ENCODE measurements at places on chromosomes 11 and 22.

GRCh38 chr11:721741-722345 lies 15.8 kb downstream of the EPS8L2 start:
- DNase-seq: peak; percentile 88

DNA sequence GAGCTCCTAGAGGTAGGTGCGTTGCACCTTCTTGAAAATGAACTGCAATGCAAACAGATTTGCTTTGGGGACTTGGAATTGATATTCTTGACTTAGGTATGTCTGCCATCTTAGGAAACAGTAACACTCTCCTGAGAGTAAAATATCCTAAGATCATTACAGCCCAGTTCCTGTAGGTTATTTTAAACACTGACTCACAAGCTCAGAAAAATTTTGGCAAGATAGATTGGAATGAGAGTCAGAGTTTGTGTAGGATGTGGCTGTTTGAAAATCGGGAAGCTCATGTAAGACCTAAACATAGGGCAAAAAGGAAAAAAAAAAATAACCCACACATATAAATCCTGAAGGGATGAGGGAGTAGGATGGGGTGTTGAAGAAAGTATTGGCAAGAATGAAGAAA lies 377.0 kb upstream of the LRRC4C start:
- no peak for DNase-seq

GRCh38 chr22:28808716-28809355 lies 8.5 kb upstream of the XBP1 start:
- DNase-seq: no peak

DNA sequence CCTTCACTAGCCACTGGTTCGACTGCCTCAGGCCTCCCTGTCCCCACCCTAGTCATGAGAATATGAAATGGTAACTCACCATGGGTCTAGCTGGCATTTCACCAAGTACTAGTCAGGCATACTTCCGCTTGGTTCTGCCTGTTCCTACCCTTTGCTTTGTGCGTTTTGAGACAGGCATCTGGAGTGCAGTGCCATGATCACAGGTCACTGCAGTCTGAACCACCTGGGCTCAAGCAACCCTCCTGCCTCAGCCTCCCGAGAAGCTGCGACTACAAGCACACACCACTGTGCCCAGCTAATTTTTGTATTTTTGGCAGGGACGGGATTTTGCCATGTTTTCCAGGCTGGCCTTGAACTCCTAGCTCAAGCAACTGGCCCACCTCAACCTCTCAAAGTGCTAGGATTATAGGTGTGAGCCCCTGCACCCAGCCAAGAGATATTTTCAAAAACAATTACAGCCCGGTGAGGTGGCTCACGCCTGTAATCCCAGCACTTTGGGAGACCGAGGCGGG lies 14.1 kb downstream of the HRAS start:
- no peak for DNase-seq

GRCh38 chr11:17645190-17645970 lies 74.0 kb upstream of the MYOD1 start:
- DNase-seq: peak; percentile 51

DNA sequence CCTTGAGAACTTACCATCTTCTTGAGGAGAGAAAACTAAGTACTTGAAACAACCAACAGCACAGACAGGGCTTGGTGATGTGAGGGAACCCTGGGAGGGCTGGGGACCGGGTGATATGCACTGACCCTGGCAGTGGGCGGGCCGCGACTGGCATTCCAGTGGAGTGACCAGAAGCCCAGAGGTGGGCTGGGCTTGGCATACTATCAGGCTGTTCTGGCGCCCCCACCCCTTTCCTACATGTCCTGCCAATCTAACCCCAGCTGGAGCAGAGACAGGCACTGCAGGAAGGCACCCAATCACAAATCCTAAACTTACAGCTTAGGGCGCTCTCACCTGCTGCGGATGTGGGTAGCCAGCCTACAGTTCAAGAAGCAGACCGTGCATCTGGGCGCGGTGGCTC lies 54.0 kb upstream of the GCAT start:
- DNase-seq: no peak

- DNase-seq: no peak
Observed at GRCh38 chr11:45580399-45580798, 85.0 kb downstream of the CHST1 start.

DNA sequence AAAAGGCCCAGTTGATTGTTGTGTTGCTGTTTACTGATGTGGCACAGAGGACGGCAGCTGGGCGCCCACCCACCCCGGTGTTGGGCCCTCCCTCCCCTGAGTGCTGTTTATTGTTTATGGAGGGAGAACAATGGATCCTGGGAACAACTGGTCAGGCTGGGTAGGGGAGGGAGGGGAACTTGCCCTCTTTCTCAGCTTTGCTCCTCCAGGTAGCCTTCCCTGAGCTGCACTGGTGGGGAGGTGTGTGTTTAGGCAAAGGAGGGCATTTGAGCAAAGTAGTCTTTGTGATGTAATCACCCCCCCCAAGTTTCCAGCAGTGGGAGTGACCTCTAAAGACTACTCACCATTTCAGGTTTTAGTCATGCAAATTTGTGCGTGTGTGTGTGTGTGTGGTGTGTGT lies 1035.3 kb downstream of the NTM start:
- DNase-seq: no peak
